ENCODE measurements at places on chromosomes 3 and 15. TPM values are rescaled to one million over a fixed set of nuclear protein-coding genes. Genes with fewer than 3 reads are reported as not detected.

GRCh38 chr3:113428581-113428980 is 12.7 kb downstream of the CFAP44 start:
- no peak overlapping the region for H3K4me3 ChIP-seq
- no peak for DNase-seq
- H3K36me3 ChIP-seq: peaks cover 65% of the 10 kb centered on the region
- H3K27me3 ChIP-seq: no peaks in the 10 kb centered on the region
- H3K4me1 ChIP-seq: no peaks in the 10 kb centered on the region

GRCh38 chr3:150764566-150764965 is 1.6 kb upstream of the SIAH2 start:
- no peaks in the 10 kb centered on the region for H3K4me1 ChIP-seq
- H3K4me3 ChIP-seq: peak overlapping the region; percentile 88
- peak overlapping the region; percentile 95 for H3K27ac ChIP-seq
- no peaks in the 10 kb centered on the region for H3K27me3 ChIP-seq
- DNase-seq: no peak
- H3K36me3 ChIP-seq: no peaks in the 10 kb centered on the region

DNA sequence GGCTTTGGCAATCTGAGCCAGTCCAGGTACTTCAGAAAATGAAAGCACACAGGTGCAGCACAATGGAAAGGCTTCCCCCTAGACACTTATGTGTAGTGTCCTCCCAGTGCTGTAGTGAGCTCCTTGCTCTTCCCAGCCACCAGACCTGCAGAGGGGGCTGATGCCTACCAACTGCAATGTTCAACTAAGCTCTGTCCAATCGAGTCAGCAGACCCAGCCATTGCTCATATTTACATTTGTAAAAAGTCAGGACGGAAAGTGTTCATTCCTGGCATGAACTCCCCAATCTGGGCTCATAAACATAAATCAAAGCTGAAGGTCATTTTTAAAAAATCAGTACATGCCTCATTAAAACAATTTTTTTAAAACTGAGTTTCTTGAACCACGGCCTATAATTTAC is 73.0 kb downstream of the FOXP1 start:
- no peaks in the 10 kb centered on the region for H3K36me3 ChIP-seq
- no peak overlapping the region for H3K27ac ChIP-seq
- H3K4me1 ChIP-seq: peaks cover 7% of the 10 kb centered on the region
- no peaks in the 10 kb centered on the region for H3K27me3 ChIP-seq
- H3K4me3 ChIP-seq: no peak overlapping the region

DNA sequence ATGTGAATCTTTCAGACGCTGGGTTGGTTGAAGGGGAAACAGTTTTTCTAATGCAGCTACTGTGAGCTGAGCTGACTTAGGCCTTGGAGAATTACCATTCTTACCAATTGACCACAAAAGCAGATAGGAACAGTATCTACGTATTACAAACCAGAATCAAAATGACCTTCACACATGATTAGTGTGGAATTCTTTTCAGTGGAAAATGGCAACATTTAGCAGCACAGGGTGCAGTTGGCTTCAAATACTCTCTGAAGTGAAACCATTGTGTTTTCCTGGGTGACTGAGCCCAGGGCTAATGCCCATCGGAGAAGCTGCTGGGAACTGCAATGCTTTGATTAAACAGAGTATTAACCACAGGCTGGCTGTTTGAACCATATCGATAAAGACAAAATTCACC is 40.2 kb upstream of the GOLGA8J start:
- H3K36me3 ChIP-seq: no peaks in the 10 kb centered on the region
- peak overlapping the region; percentile 46 for H3K27ac ChIP-seq
- H3K4me1 ChIP-seq: no peaks in the 10 kb centered on the region
- H3K27me3 ChIP-seq: no peaks in the 10 kb centered on the region
- DNase-seq: no peak
- H3K4me3 ChIP-seq: no peak overlapping the region

GRCh38 chr3:134699141-134699711 is 48.4 kb upstream of the KY start:
- no peaks in the 10 kb centered on the region for H3K36me3 ChIP-seq
- H3K4me1 ChIP-seq: no peaks in the 10 kb centered on the region
- H3K4me3 ChIP-seq: no peak overlapping the region
- DNase-seq: no peak
- no peaks in the 10 kb centered on the region for H3K27me3 ChIP-seq

DNA sequence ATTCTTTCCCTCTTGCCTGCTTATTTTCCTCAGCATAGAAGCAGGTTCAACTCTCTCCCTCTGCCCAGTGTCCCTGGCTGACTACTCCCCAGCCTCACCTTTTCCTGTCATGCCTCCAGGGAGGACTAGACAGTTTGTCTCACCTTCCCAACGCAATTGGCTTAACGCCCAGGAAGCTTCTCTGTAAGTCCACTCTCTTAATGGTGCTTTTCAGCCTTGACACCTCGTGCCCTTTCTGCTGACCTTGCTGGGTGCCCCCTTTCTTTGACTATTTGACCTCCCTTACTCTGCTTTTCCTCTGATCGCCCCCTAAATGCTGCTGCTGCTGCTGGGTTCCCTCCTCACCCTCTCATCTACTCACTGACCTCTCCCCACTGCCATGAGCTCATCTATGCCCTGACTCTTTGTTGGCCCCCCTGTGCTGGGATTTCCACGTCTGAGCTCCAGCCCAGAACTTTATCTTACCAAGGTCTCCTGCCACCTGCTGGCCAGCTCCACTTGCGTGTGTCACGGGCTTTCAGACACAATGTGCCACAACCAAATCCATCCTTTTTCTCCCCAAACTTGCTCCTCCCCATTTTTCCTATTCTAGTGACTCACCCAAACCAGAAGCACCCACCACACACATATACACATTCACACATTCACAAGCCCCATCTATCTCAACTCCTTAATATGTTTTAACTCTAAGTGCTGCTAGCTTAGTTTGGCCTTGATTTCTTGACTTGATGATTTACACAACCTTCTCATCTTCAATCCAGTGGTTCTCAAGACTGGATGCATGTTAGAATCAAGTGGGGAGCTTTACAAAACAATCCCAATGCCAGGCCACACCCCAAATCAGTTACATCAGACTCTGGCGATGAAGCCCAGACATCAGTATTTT is 16.6 kb downstream of the EPB42 start:
- H3K36me3 ChIP-seq: no peaks in the 10 kb centered on the region
- no peaks in the 10 kb centered on the region for H3K4me1 ChIP-seq
- no peak overlapping the region for H3K27ac ChIP-seq
- DNase-seq: no peak
- H3K4me3 ChIP-seq: no peak overlapping the region

- H3K4me1 ChIP-seq: no peaks in the 10 kb centered on the region
- no peaks in the 10 kb centered on the region for H3K27me3 ChIP-seq
- peaks cover 98% of the 10 kb centered on the region for H3K36me3 ChIP-seq
- DNase-seq: no peak
- H3K4me3 ChIP-seq: no peak overlapping the region
Observed at GRCh38 chr15:41079717-41080116, 36.4 kb downstream of the INO80 start.

GRCh38 chr3:117763561-117763960 is 1054.0 kb downstream of the TUSC7 start:
- H3K4me3 ChIP-seq: no peak overlapping the region
- no peak for DNase-seq
- peaks cover 6% of the 10 kb centered on the region for H3K4me1 ChIP-seq
- H3K27ac ChIP-seq: no peak overlapping the region
- H3K36me3 ChIP-seq: no peaks in the 10 kb centered on the region

DNA sequence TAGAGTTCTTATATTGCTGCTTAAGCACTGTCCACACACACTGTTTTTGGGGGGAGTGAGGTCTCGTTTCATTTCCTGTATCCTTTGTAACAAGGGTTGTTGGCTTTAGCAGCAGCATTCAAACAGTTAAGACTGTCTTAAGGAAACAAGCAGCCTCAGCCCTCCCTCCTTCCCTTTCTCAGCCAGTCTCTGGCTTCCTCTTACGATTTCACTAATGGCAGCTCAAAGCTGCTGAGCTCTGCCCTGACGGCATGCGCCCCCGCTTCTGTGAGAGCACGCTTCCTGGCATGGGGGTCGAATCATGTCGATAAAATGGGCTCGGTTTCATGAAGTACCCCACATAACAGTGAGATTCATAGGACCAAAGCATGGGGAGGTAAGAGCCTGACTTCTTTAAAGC is 105.0 kb downstream of the KLHL25 start:
- peaks cover 57% of the 10 kb centered on the region for H3K36me3 ChIP-seq
- H3K27me3 ChIP-seq: no peaks in the 10 kb centered on the region
- DNase-seq: no peak
- peaks cover 9% of the 10 kb centered on the region for H3K4me1 ChIP-seq

GRCh38 chr3:175227126-175227525 is 368.0 kb downstream of the NAALADL2 start:
- H3K36me3 ChIP-seq: no peaks in the 10 kb centered on the region
- no peaks in the 10 kb centered on the region for H3K27me3 ChIP-seq
- no peaks in the 10 kb centered on the region for H3K4me1 ChIP-seq
- no peak for DNase-seq
- H3K27ac ChIP-seq: no peak overlapping the region

- no peaks in the 10 kb centered on the region for H3K27me3 ChIP-seq
- no peak overlapping the region for H3K27ac ChIP-seq
- H3K36me3 ChIP-seq: no peaks in the 10 kb centered on the region
- no peaks in the 10 kb centered on the region for H3K4me1 ChIP-seq
- no peak for DNase-seq
- H3K4me3 ChIP-seq: no peak overlapping the region
Observed at GRCh38 chr3:35782355-35782754, 143.0 kb downstream of the ARPP21 start.

DNA sequence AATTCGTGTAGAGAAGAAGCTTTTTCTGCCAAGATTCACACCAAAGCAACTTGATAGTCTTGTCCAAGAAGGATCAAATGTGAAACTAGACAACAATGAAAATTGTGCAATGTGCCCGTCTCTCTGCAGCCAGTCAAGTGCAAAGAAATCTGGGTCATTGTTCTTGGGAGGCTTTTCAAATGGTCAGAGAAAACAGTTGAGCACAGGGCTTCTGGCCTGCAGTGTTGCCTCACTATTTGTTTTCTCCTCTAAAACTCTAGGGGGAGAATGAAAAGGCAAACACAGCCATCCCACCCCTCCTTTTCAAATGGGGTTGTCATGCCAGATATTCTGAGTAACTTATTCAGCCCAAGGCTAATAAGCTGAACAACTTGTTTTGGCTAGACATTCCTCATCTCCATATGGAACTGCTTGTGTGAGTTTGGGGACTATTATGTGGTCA is 417.6 kb upstream of the CDIN1 start:
- H3K27ac ChIP-seq: peak overlapping the region; percentile 33
- no peak overlapping the region for H3K4me3 ChIP-seq
- DNase-seq: peak; percentile 15

DNA sequence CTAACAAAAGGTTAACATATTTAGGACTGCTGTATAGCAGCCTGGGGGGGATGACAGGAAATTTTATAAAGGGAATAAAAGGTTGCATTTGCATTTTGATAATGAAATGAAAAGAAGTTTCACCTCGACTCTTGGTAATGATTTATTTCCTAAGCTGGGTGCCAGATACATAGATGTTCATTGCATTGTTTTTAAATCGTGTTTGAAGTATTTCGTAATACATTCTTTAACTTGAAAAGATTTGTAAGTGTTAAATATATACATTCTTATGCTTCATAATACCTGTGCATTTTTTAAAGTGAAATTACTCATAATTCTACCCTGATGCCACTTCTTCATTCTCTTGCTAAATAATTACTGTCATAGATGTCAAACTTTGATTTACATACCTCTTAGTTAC is 22.8 kb downstream of the LDHAL6B start:
- no peak overlapping the region for H3K4me3 ChIP-seq
- peaks cover 35% of the 10 kb centered on the region for H3K4me1 ChIP-seq
- H3K27me3 ChIP-seq: no peaks in the 10 kb centered on the region
- H3K27ac ChIP-seq: no peak overlapping the region

GRCh38 chr3:138456961-138457862 is 22.8 kb downstream of the ESYT3 start:
- no peaks in the 10 kb centered on the region for H3K4me1 ChIP-seq
- no peaks in the 10 kb centered on the region for H3K36me3 ChIP-seq
- H3K4me3 ChIP-seq: no peak overlapping the region
- no peak overlapping the region for H3K27ac ChIP-seq

GRCh38 chr15:43880406-43881194 is 53.8 kb downstream of the WDR76 start:
- no peaks in the 10 kb centered on the region for H3K4me1 ChIP-seq
- no peak overlapping the region for H3K27ac ChIP-seq
- no peaks in the 10 kb centered on the region for H3K36me3 ChIP-seq
- DNase-seq: no peak
- H3K27me3 ChIP-seq: no peaks in the 10 kb centered on the region

- no peak overlapping the region for H3K27ac ChIP-seq
- H3K4me3 ChIP-seq: no peak overlapping the region
- DNase-seq: no peak
- H3K27me3 ChIP-seq: no peaks in the 10 kb centered on the region
Observed at GRCh38 chr3:35929158-35929557, 289.8 kb downstream of the ARPP21 start.

DNA sequence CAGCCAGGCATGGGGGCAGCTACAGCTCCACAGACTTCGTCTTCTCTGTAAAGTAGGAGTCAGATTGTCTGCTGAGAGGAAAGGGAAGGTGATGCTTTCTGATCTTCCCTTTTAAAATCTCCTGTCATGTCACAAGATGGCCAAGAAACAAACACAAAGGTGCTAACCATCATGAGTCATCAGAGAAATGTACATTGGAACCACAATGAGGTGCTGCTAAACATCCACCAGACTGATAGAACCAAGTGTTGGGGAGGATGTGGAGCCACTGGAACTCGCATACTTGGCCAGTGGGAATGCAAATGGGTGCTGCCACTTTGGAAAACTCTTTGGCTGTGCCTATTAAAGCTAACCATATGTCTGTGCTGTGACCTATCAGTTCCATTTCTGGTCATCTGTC is 268.8 kb downstream of the SLCO3A1 start:
- peaks cover 6% of the 10 kb centered on the region for H3K4me1 ChIP-seq
- H3K27me3 ChIP-seq: no peaks in the 10 kb centered on the region
- H3K4me3 ChIP-seq: no peak overlapping the region
- H3K27ac ChIP-seq: no peak overlapping the region

GRCh38 chr15:40345867-40346578 is 4.8 kb upstream of the PHGR1 start:
- H3K27ac ChIP-seq: peak overlapping the region; percentile 46
- no peaks in the 10 kb centered on the region for H3K27me3 ChIP-seq
- DNase-seq: no peak
- no peaks in the 10 kb centered on the region for H3K4me1 ChIP-seq
- no peak overlapping the region for H3K4me3 ChIP-seq

Gene NEIL1
- 60.0 TPM for total RNA-seq

Gene UBAP1L
- 16.7 TPM for total RNA-seq

Gene MEIS2
- 15.7 TPM for total RNA-seq

Gene WNT5A
- 0.30 TPM for total RNA-seq
